ENCODE measurements at places on chromosomes 5 and 9.

- no peak for DNase-seq
These were observed 25.0 kb downstream of the LPAR1 start for GRCh38 chr9:111013250-111013649.

GRCh38 chr9:105708405-105708804 is 14.1 kb downstream of the TMEM38B start:
- no peak for DNase-seq

DNA sequence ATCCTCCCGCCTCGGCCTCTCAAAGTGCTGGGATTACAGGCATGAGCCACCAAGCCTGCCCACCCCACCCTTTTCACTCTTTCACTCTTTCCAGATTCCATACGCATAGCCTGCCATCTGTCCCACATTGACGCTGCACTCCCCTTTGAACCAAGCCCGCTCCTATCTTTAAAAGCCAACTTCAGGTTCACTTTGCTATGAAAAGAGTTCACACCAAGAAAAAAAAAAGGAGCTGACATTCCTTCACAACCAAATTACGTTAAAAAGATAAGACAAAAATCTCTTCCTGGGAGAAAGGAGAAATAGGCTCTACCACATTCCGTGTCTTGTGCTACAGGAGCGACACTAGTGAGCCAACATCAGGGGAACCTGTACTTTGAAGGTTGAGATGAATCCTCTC is 41.5 kb downstream of the DMRT1 start:
- no peak for DNase-seq

DNA sequence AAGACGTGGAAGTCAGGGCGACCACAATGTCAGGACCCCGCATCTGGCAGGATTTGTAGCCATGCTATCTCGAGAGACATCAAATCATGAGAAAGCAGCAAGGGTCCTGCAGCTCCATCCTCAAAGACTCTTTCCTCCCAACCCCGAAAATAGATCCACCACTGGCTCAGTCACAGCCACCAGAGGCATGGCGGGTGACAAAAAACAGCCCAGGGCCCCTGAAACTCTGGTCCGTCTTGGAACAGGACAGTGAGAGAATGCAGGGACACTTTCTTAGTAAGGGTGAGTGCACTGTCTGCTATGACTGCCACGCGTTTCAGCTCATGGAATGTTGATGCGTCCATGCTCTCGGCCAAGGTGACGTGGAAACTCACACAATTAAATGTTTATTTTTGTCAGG is 220.9 kb downstream of the IRX2 start:
- no peak for DNase-seq

DNA sequence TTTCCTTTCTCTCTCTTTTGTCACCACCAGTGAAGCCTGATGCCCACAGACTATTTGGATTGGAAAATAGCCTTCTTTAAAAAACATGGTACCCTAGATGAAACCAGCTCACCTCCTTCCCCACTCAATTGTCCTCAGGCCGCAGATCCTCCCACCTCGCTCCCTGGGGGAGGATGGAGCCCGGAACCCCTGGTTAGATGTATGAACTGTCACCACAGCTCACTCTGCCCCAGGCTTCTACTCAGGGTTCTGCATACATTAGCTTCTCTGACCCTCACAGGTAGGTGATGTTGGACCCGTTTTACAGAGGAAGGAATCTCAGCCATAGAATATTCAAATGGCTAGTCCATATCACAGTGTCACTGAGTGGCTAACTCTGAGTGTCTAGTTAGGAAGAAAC is 1.8 kb downstream of the MAMDC2 start:
- no peak for DNase-seq

DNA sequence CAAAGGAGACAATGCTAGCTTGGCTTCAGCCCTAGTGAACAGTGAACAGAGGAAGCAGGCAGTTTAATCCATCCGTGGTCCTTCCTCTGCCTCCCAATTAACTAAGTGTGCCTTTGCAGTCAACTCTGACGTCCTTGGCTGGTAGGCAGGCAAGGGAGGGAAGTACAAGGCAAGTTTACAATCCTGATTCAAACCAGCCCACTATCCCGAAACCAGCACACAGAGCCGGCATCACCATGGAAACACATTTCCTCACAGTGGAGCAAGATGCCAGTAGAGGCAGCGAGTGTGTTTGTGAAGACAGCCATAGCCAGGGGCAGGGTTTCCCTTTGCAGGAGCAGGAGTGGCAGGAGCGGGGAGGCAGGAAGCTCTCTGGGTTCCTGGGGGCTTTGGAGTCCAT is 73.9 kb downstream of the GOLPH3 start:
- DNase-seq: no peak

GRCh38 chr9:101315112-101315450 is 69.7 kb downstream of the BAAT start:
- DNase-seq: no peak

DNA sequence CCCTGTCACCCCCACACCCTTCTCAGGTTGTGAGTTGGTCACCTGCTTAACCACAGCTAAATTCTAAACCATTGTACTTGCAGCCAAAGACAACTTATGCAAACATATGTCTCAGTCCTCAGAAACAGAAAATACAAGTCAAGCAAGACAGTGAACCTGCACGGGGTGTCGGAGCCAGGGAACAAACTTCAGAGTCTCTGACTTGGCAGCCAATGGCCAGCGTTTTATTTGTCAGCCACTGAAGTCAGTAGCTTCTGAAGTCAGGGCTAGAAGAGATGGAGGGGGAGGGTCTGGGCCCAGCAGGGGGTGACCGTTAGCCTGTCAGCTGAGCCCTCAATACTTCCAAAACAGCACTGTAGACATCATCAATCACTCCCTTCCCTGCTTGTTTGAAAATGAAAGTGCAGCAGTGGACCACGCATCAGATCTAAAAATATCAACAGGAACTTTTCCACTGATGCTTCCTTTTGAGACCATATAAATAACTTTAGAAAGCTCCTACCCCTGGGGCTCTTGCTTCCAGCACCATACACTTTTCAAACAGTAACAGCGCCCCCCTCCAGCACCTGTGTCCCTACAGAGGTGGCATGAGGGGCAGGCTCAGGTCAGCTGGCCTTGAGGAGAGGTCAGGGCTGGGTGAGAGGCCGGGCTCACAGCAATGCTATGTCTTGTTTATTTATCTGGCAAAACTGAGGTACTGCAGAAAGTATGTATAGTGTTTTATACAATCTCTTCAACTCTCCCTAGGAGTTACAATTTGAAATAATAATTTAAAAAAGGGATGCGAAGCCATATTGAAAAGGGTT is 142.5 kb downstream of the ACER2 start:
- DNase-seq: no peak

DNA sequence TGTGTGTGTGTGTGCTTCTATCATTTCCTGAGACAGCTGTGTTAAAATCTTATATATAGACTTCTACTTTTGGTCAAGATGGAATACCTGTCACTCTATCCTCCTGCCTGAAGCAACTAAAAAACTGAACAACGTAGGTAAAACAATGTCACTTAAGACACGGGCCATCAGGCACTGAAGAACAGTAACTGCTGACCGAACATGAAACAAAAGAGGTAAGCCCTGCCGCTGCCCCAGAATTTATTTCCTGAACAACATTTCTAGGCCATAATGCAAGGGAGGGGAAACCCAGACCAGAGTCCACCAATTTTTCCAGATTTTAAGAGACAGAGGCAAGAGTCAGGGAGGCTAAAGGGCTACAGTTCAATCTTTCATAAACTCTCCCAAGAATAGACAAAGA is 156.0 kb downstream of the CDC42SE2 start:
- no peak for DNase-seq

DNA sequence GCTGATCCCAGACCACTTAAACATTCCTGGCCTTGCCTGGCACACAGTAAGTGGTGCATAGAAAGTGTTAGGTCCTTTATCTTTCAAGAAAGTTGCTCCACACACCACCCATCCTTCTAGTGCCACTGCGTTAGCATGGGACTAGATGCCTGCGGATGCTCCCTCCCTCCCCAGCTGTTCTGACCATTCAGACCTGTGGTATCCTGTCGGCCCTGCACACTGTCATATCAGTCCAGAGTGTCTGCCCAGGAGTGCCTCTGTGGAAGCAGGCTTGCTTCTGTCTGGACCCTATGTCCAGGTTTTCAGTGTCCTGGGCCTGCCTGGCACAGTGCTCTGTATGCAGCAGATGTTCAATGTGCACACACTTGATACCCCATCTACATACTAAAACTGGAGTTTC is 38.3 kb upstream of the SMU1 start:
- no peak for DNase-seq

- no peak for DNase-seq
These were observed 92.5 kb downstream of the CEMIP2 start for GRCh38 chr9:71675857-71676165.

DNA sequence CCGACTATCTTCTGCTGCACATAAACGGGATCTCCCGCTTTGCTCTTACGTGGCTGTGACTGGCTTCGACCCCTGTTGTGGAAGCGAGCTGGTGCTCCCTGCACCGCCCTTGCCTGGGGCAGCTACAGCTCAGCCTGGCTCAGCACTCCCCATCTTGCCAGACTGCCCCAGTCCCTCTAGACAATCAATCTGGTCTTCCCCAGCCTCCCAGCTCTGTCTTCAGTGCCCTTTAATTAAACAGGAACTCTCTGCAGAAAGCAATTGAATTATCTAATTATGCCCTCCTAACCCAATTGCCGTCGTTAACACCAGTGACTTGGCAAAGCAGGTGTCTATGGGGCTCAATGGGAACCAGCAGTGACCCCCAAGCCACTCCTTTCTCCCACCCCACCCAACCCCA is 18.9 kb upstream of the NTNG2 start:
- no peak for DNase-seq

DNA sequence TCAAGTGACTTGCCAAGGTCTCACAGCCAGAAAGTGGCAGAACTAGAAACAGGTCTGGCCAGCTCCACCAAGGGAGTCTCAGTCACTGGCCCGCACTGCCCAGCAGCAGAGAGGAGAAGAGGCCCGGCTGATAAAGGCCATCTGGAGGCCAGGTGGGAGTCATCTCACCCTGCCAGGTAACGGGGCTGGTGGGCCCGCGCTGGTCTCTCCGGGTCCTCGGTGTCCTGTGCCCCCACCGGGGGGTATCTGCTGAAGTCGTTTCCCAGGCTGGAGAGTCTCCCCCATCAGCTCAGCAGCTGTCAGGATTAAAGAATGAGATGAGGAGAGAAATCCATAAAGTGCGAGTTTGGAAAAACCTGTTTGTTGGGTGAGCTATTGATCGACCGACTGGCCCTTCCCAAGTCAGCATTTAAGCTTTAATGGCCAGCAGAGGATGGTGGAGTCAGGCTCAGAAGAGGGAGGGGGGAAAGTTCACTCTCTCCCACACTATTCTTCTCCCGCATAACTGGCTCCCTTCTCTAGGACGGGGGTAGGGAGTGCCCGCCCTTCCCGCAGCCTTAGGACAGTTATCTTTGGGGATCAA is 30.3 kb downstream of the LMX1B start:
- no peak for DNase-seq

Measured in NCI-H1092 (cell line).